Hepatic stellate cell (primary cell): ENCODE measurements at places on chromosomes 7 and 10.

GRCh38 chr10:84695902-84696301, 367.5 kb downstream of the CCSER2 start:
- DNase-seq = no peak

DNA sequence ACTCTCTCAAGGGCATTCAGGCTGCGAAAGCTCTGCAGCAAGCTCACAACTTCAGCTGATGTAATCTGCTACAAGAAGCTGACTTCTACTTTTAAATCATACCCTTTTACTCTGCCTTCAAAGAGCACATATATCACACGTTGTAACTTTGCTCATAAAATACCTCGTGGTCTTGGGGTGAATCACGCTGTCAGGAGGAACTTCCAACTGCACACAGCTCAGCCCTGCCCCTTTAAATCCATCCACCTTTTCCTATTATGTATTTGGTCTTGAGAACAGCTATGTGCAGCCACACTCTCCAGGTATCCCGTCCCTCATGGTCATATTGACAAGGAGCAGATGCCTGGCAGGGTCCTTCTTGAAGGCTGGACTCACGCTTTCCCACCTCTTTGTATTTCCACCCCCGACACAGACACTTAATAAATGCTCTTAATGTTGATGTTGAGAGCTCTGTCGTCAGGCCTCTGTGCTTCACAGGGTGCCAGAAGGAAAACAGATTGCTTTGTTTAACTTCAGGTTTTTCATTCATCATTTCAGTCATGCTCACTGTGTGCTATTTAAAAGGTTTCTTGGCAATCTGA, 47.6 kb downstream of the ICA1 start:
- no peak for DNase-seq

DNA sequence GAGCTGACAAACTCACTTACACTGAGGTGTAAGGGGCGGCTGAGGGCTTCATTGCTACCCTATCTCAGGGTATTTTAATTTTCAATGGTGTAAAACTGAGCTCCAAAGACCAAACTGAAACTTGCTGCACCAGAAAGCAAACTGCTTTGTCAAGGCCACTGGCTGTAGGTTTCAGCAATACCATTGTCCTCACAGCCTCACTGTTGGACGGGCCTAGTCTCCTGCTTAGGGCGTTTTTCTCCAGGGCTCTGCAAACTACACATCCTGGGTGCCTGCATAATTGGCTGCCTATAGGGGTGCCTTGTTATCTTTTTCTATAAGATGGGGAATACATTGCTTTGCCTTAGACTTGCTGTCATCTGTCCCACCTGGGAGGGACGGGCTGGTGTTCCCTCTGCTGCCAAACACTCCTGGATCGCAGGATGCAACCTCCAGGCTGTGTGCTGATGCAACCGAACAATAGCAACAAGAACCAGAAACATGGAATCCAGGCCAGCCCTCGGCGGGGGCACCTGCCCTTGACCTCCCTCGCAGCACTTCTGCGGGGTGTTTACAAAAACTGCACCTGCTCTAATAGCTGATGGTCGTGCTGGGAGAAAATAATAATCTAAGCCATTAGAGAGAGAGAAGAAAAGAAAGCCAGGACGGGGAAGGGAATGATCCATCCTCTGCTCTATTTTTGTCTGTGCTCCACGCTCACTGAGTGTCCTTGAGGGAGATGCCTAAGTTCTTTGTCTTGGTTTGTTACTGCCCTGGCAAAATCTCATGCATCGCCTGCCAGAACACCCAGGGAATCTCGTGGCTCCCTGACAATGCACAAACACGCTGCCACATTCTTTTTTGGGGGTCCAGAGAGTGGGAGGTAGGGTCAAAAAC, 104.5 kb downstream of the GALNT17 start:
- DNase-seq = no peak

DNA sequence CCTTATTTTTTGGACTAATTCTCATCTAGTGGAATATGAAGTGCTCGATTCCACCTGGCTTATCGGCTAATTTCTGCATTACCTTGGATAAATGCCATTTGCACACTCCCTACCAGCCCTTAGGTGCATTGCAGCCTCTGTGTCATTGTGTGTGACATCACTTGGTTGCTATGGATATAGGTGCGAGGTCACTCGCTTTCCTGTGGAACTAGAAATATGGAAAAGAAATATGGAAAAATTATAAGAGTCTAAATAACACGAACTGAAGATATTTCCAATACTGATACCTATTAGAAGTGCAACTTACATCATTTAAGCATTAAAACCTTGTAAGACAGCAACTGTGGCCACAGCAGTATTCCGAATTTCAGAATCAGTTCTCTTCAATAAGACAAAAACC, 2.0 kb downstream of the YWHAG start:
- DNase-seq = no peak

GRCh38 chr10:14604181-14605142, 170.2 kb downstream of the FAM107B start:
- peak; percentile 72 for DNase-seq

- no peak for DNase-seq
These were observed 34.9 kb upstream of the CNPY1 start for GRCh38 chr7:155581107-155581830.

GRCh38 chr10:48509974-48510692, 94.7 kb downstream of the ARHGAP22 start:
- no peak for DNase-seq

GRCh38 chr10:128072941-128073645, 53.1 kb downstream of the MKI67 start:
- DNase-seq = no peak

DNA sequence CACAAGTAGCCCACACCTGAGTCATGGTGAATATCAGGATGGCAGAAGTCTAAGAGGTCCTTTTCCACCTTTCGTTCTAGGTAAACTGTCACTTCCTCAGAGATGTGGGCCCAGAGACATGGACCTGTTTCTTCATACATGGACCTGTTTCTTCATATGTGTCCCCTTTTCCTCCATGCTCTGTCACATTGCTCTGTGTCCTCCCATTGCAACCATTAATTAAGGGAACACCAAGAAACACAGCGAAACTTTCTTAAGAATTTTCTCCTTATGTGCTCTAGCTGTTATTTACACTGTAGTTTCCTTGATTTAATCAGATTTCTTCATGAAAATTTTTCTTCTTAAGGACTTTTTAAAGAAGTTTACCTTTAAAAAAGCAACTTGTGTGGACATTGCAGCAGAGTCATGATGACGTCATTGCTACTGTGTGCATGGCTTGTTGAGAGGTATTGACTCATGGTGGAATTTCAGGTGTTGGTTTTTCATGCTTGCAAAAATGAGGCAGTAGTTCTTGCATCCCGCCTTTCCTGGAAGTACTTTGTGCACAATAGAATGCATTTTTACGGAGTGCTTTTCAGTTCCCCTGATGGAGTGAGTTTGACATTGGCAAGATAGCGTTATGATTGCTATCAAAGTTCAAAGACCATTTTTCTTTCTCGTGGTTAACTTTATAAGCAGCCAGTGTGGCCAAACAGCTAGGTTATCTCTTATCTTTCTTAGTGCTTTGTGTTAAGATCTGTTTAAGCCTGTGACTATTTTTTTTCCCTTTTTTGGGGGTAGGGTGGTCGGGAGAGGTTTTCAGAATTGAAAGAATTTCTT, 37.7 kb downstream of the CFAP58 start:
- no peak for DNase-seq

DNA sequence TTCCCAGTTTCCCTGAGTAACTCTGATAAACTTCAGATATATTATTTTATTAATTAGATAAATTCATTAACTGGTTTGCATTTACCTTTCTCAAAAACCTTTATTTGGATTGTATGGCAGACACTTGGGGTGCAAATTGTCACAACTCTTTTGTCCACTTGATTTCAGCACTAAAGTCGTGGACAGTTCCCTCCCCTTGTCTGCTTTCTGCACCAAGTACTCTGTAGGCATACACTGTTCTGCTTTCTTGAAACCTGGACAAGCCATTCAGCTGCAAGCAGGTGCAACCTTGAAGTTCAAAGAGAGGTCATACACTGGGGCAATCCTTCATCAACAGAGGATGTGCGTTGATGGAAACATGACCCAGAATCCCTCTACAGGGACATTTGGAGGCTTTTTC, 162.9 kb downstream of the ARL5B start:
- DNase-seq = no peak

DNA sequence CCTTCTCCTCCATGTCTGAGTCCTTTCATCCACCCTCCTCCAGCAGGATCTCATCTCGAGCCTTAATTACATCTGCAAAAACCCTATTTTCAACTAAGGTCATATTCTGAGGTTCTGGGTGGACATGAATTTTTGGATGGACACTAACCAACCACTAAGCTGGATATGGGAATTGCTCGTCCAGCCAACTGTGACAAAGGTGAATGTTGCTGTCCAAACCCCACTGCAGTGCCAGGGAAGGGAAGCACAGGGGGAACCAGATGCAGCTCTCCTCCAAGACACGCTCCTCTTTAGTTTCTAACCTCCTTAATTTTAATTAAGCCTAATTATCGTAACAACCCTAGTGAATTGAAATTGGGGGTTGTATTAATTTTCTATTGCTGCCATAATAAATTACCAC, 65.1 kb upstream of the EBF3 start:
- DNase-seq = no peak

GRCh38 chr10:63208986-63209385, 75.9 kb downstream of the NRBF2 start:
- peak; percentile 11 for DNase-seq
